ENCODE measurements at places on chromosomes 7 and 10.

GRCh38 chr7:49817279-49817678 is 43.8 kb downstream of the VWC2 start:
- DNase-seq, result no peak

GRCh38 chr10:116984202-116984990 is 20.6 kb downstream of the SHTN1 start:
- no peak for DNase-seq

DNA sequence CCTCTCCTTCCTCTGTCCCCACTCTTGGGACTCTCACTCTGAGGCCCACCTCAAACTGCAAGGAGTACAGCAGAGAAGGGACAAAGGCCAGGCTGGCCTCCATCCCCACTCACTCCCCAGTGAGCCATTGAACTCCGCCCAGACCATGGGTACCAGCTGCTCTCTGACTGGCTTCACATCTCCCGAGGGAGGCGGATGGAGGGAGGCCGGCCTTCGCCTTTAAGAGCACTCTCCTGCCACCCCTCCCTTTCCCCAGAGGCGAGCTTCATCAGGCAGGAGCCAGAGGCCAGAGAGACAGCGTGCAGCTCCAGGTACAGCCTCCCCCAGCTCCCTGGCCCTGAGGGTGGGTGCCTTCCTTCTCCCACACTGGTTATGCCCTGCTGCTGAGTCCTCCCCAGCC is 1.8 kb upstream of the LDB3 start:
- peak; percentile 38 for DNase-seq

DNA sequence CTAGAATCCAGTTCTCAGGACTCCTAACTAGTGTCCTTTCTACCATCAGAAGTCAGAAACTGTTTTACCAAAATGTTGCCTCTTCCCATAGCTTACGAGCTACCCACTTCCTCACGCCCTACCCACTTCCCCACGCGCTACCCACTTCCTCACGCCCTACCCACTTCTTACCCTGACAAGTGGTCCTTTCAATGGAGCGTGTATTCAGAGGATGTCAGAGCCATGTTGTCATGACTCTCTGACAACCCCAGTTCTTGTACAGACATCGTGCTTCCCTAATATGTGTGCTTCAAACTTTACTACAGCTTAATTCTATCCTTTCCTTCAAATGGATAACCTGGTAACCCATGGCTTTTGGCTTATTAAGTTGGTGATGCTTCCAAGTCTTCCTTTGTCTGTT is 84.8 kb upstream of the PHF14 start:
- DNase-seq, result no peak

GRCh38 chr7:19060761-19061259 is 56.6 kb downstream of the TWIST1 start:
- DNase-seq, result no peak

- DNase-seq, result no peak
Measured at GRCh38 chr7:144087230-144087629, 1.2 kb downstream of the OR2A12 start.
